ENCODE measurements at places on chromosomes 13 and 19.

GRCh38 chr19:44869733-44870470, 21.2 kb upstream of the TOMM40 start:
- DNase-seq, result no peak

GRCh38 chr13:113507505-113508345, 17.2 kb upstream of the DCUN1D2 start:
- no peak for DNase-seq

DNA sequence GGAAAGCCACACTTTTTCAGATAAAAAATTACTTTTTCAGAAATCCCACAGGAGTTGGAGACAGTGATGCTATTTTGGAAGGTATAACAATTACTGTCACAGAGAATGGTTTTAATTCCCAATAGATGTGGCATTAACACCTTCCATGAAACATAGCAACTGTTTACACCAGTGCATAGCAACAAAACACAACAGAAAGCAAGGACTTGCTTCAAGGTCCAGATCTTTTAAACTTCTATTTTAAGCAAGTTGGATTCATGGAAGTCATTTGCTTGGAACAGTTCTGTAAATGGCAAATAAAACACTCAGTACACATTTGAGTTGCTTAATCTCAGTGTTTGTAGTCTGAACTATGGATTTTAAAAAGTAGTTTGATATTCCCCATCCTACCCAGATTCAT, 385.9 kb upstream of the SPRY2 start:
- no peak for DNase-seq

GRCh38 chr13:31199527-31199848, 287 bp upstream of the B3GLCT start:
- no peak for DNase-seq

DNA sequence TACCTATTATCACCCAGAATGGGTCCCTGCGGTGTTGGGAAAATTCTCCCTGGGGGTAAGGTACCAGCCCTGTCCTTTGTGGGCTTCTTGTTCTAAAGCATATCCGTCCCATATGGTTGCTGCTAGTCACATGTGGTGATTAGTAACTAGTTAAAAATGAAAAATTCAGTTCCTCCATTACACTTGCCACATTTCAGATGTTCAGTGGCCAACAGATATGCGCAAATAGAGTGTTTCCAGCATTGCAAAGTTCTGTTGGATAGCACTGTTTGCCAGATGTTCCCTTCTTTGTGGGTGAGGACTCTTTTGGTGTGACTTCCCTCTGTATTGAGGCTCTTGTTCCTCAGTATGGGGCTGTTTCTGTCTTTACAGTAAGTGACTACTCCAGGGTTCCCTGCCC, 3.8 kb downstream of the CNOT3 start:
- DNase-seq, result no peak

GRCh38 chr19:6238643-6239281, 41.0 kb downstream of the MLLT1 start:
- no peak for DNase-seq

- DNase-seq, result no peak
These were observed 706.5 kb upstream of the MIR17HG start for GRCh38 chr13:90640976-90641375.

DNA sequence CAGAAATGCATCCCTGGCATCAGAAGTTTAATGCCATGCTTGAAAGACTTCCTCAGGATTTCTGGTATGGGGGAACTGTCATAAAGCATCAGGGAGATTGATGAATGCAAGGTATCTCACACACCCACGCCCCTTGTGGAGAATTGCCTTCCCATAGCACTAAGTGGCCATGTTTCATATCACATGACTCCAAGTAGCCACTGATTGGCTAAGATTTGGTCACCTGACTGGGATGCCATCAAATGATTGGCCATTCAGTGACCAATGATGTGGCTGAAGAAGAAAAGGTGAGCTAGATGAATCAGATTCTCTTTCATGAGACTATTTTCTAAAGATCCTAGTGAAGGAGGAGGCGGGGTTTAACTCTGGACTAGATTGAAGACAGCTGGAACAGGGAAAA, 7.3 kb downstream of the KLK8 start:
- no peak for DNase-seq

All from activated CD8-positive, alpha-beta memory T cell treated with anti-CD3 and anti-CD28 coated beads for 4 hours (primary cell).